ENCODE measurements at places on chromosomes 4 and X. TPM values are rescaled to one million over a fixed set of nuclear protein-coding genes. Genes with fewer than 3 reads are reported as not detected.

Gene CCSER1
- 0.23 TPM for total RNA-seq

DNA sequence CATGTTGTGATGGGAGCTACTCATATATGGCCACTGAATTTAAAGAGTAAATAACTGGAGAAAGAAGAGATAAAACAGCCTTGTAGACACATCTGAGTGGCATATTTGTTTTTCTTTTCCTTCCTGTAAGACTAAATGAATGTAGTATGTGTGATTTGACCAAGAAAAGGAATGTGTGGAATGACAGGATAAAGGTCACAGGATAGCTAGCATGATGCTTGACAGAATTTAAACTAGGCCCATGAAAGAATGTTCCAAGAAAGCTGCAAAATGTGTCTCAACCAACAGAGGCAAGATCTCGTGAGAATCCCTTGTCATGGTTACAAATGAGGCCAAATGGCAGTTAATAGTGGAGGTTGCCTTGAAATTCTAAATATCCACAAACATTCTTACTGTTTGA lies 137.0 kb downstream of the KCNIP4 start:
- DNase-seq = no peak

GRCh38 chr4:163523791-163524365 lies 29.4 kb downstream of the TMA16 start:
- DNase-seq = no peak

Gene TLR10
- not detected for total RNA-seq

DNA sequence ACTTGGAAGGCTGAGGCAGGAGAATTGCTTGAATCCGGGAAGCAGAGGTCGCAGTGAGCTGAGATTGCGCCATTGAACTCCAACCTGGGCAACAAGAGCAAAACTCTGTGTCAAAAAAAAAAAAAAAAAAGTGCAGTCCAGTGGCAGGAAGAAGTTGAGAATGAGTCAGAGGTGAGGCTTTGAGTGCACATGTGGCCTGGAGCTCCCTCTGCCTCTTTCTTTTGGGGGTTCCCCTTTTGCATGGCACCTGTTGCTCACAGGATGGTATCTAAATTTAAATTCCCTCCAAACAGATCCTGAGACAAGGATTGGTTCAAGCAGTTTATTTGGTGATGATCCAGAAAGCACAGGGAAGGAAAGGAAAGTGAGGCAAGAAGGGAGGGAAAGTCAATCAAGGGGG lies 151.4 kb upstream of the STX18 start:
- DNase-seq = no peak

Gene SLC7A11
- 2.0 TPM for total RNA-seq

Gene QDPR
- total RNA-seq = 32.2 TPM

Gene ENPEP
- not detected for total RNA-seq

Gene XAGE2
- total RNA-seq = not detected

DNA sequence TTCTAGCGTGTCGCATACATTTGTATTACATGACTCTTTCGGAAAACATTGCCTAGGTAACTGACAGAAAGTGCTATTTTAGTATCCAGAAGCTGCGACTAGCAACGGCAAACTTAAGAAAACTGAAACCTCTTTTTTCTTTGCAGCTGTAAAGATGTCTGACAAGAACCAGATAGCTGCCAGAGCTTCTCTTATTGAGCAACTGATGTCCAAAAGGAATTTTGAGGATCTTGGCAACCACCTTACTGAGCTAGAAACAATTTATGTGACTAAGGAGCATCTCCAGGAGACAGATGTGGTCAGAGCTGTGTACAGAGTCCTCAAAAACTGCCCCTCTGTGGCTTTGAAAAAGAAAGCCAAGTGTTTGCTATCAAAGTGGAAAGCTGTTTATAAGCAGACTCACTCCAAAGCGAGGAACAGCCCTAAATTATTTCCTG lies 9.4 kb downstream of the TCEANC start:
- no peak for DNase-seq

Gene VSIG4
- total RNA-seq = not detected

- DNase-seq = no peak
Measured at GRCh38 chr4:875818-876423, 50.0 kb upstream of the CPLX1 start.

Gene HTN1
- total RNA-seq = not detected

Gene PIR
- total RNA-seq = 4.6 TPM

GRCh38 chr4:44438687-44439086 lies 9.9 kb downstream of the KCTD8 start:
- DNase-seq = no peak

Gene HHIP
- not detected for total RNA-seq

GRCh38 chr4:7987148-7987989 lies 47.7 kb upstream of the AFAP1 start:
- DNase-seq = no peak

Gene DCK
- 36.6 TPM for total RNA-seq

DNA sequence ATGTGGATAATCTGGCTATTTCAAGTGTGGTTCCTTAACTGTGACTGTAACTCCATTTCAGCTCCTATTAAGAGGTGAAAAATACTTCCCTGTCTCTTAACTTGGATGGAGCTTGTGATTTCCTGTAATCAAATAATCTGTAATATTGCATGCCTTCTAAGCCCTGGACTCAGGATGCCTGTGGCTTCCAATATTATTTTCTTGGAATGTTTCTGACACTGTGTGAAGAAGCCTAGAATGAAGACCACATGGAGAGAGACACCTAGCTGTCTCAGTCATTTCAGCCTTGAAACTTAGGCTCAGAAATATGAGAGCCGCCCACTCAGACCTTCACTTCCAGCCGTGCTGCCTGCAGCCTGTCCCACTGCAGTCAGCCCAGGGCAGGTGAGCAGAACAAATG lies 544.3 kb downstream of the TRIML1 start:
- DNase-seq = no peak

- no peak for DNase-seq
Measured at GRCh38 chr4:3656416-3657356, 109.5 kb upstream of the ADRA2C start.

Measured in activated naive CD4-positive, alpha-beta T cell treated with anti-CD3 and anti-CD28 coated beads, Interleukin-2, amount 50 U/mL, for 72 hours (primary cell).